ENCODE measurements at places on chromosomes 12 and 14. TPM values are rescaled to one million over a fixed set of nuclear protein-coding genes. Genes with fewer than 3 reads are reported as not detected.

Gene PTPRB
- 31.4 TPM for total RNA-seq

Gene STAC3
- total RNA-seq: 0.95 TPM

Gene TEX22
- 0.91 TPM for total RNA-seq

Gene FOXA1
- total RNA-seq: not detected

Gene ASPG
- total RNA-seq: 14.7 TPM

Gene SMARCD1
- total RNA-seq: 19.1 TPM

Gene HSPB8
- total RNA-seq: 595 TPM

Gene CDC42BPB
- total RNA-seq: 78.0 TPM

Gene CLEC1B
- not detected for total RNA-seq

Gene ACVRL1
- total RNA-seq: 28.1 TPM

Gene FOXN3
- 106 TPM for total RNA-seq

Gene MYF5
- total RNA-seq: not detected

Gene GRIP1
- total RNA-seq: 8.4 TPM

Gene OVCH1
- total RNA-seq: not detected

Gene RNFT2
- 0.91 TPM for total RNA-seq

DNA sequence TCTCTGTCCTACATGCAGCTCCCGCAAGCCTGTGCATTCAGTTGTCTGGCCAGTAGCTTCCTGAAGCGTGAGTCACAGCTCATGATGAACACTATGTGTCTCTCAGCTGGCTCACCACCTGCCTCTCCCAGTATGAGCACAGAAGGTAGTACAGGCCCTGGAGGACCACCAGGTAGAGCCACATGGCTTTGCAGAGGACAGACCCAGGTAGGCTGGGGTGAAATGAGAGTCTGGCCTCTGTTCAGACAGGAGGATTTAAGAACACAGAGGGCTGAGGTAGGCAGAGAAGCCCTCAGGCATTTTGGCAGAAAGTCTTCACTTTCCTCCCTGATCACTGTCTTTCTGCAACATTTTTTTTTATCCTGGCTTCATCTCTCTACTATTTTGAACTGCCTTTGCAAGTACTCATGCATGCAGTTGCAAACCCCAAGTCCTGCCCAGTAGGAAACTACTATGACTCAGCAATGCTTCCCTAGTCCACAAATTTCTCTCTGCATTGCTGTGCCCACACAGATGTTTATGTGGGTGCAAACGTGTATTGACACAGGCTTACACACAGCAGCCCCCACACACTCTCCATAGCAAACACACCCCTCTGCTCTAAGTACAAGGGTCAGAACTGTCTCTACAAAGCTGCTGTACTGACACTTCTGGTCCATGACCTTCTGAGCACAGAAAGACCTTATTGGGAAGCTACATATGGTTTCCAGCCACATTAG is 7.2 kb upstream of the SDR9C7 start:
- no peak for DNase-seq

- DNase-seq: no peak
Measured at GRCh38 chr14:105941226-105942166, 415.1 kb downstream of the TMEM121 start.

DNA sequence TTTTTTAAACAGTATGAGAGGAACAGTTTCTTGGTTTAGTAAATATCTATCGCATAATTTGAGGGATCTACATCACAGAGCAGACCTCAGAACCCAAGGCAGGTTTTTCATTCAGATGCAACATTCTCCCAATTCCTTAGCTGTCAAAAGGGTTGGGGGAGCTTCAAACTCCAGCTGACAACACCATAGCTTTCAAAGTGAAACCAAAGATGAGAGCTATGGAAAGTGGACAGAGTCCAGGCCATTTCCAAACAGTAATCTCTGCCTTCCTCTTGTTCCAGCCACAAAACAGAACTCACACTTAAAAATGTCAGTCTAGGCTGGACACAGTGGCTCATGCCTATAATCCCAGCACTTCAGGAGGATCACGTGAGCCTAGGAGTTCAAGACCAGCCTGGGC is 87.8 kb downstream of the SPRING1 start:
- no peak for DNase-seq

GRCh38 chr12:26629864-26630263 is 203.1 kb downstream of the ITPR2 start:
- no peak for DNase-seq

DNA sequence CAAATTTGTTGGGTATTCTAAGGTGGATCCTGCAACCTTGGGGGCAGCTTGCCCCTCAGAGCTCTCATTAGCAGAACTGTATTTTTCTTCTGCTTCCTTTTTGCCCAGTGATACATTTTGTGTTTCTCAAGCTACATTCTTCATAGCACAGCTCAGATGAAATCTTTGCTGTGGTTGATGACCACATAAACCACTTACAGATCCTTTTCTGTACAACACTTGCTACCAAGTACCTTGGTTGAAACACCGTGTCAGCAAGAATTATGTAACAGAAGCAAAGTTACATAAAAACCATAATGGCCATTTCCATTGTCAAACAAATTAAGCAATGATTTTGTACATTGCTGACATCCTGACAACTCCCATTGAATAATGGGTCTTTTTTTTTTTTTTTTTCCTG is 9.7 kb upstream of the PLBD1 start:
- DNase-seq: no peak

- DNase-seq: peak; percentile 92
Measured at GRCh38 chr12:63843721-63844390, 644 bp upstream of the SRGAP1 start.

- DNase-seq: no peak
Measured at GRCh38 chr14:101595887-101596721, 34.8 kb downstream of the DIO3 start.

DNA sequence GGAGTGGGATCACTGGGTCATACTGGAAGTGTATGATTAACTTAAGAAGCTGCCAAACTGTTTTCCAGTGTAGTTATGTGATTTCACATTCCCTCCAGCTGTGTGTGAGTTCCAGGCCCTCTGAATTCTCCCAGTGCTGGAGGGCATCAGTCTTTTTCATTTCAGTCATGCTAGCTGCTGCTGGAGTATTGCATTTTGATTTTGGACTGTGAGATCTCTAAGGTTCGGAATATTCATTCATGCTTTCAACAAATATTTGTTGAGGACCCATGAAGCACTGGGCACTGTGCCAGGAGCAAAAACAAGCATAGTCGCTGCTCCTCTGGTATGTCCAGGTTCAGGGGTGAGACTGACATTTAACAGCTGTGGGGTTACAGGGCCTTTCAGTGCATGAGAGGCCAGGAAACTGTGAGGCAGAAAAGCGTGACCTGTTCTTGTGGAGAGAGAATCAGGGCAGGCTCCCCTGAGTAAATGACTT is 133.2 kb downstream of the SCARB1 start:
- DNase-seq: peak; percentile 58

DNA sequence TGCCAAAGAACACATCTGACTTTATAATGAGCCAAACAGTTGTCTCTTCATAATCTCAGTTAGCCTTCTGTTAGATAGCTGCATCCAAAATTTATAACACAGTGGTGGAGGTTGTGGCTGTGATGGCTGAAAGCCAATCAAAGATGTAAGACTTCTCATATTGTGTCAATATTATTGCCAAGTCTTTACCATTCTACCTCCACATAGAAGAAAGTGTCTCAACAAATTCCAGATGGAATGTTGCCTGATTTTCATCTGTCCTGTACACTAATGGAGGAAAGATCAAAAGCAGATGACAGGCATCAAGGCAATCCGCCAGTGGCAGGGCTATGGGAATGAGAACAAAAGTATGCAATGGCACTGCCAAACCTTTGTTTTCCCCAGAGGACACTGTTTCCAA is 813.1 kb upstream of the NOVA1 start:
- no peak for DNase-seq

- no peak for DNase-seq
Measured at GRCh38 chr14:73208390-73208789, 28.9 kb upstream of the PAPLN start.

DNA sequence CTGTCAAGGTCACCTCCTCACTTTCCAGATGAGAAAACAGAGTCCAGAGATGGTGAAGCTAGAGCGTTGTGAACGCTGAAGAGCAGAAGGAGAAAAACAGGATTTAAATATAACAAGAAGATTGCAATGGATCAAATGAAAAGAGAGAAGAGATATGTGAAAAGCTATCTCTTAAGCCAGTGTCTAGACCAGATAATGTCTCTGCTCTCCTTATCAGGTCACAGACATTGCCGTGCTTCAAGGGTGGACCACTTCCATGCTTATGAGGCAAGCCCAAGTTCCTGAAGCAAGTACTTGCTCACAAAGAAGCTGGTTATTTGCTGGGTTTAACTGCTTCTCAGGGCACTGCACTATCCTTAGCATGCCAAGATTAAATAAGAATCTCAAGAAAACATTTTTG is 31.6 kb upstream of the FRS2 start:
- DNase-seq: no peak

- no peak for DNase-seq
Measured at GRCh38 chr14:100654814-100655740, 67.9 kb upstream of the BEGAIN start.

GRCh38 chr14:75283833-75284563 is 5.4 kb downstream of the FOS start:
- DNase-seq: no peak

DNA sequence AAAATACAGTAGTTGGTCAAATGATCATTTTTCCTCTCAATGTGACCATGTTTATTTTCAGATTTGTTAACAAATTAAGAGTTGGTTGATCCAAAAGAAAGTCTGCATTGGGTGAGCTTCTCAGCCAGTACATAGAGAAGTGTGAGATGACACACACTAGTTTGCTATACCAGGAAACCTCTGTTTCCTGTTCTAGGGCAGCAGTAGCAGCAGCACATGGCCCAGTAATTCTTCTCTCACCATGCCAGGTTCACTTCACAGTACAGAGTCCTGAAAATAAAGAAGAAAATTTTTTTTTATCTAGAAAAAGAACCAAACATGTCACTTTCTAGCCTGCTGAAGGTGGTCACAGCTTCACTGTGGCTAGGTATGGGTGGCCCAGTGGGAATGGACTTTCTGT is 250.2 kb upstream of the OR4E1 start:
- DNase-seq: no peak

DNA sequence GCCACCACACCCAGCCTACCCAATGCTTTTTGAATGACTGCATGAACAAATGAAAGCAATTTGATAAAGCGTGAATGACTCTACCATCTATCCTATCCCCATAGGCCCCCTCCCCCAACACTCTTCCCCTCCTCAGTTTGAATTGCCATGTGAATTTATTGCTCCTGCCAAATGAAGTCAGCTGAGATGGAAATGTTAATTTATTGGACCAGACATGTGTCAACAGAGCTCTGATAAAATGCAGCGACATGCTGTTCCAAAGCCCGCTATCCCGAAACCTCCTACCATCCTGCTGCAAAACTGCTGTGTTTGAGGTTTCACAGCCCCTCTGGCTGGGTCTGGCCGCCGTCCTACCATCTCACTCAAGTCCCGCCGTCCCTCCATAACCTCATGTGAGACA is 360.5 kb downstream of the CACNA1C start:
- no peak for DNase-seq

GRCh38 chr12:104886418-104887401 is 71.4 kb downstream of the SLC41A2 start:
- no peak for DNase-seq

DNA sequence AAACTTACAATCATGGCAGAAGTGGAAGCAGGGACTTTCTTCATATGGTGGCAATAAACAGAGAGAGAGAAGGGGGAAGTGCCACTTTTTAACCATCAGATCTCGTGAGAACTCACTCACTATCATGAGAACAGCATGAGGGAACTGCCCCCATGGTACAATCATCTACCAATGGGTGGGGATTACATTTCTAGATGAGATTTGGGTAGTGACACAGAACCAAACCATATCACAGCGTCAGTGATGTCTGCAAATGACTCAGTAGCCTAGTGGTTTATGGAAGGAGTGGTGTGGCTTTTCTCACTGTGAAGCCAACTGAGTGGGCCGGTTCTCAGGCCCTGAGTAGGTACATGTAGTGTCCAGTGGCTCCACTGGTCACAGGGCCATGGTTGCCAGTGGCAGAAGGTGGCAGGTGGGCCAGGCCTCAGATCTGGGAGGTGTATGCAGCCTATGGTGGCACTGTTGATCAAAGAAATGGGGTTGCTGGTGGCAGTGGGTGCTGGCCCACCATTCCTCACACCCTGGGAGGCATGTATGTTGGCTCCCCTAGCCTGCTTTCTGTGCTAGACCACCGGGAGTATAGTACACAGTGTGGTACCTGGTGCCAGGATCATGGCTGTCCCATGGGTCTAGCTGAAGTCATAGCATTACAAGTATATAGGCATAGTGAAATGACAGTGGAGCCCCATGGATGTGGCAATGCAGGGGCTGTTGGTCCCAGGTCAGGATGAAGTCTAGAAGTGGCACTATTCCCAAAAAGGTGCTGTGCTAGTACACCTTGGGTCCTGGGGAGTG is 191.9 kb downstream of the NUBPL start:
- peak; percentile 51 for DNase-seq

DNA sequence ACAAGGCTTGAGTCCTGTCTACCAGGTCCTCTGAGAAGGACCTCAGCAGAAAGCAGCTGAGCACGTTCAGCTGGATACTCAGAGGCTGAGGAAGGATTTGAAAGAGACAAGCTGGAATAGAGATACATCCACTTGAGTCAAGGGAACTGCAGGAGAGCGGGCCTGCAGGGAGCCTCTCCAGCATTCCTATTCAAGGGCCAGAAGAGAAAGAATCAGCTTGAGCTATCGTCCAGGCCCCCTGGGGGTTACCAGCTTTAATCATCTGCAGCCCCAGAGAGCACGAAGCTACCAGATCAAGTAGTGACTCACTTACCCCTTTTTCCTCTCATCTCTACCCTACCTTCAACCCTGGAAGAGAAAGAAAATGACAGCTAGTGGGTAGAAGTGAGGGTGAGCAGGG is 80.9 kb downstream of the NDUFA12 start:
- DNase-seq: no peak

DNA sequence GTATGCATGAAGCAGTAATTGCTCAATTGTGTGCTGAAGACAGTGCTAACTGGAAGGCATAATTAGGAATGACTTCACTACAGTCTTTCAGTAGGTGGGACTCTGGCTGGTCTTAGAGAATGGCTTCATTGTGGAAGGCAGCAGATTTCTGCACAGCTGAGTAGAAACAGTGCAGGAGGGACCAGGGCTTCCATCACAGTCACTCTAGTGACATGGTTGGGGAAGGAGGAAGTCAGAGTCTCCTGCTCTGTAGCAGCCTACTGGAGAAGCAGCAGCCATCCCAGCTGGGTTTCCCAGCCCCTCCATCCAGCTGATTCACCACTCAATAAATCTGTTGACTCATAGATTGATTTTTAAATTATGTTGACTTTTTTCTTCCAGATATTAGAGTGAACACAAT is 80.6 kb upstream of the DBX2 start:
- DNase-seq: no peak

GRCh38 chr12:76049575-76050251 is 18.1 kb upstream of the PHLDA1 start:
- DNase-seq: no peak
